EH (cell line): ENCODE measurements at places on chromosomes 4 and X.

- no peak for DNase-seq
Observed at GRCh38 chr4:169340834-169341233, 70.1 kb upstream of the SH3RF1 start.

DNA sequence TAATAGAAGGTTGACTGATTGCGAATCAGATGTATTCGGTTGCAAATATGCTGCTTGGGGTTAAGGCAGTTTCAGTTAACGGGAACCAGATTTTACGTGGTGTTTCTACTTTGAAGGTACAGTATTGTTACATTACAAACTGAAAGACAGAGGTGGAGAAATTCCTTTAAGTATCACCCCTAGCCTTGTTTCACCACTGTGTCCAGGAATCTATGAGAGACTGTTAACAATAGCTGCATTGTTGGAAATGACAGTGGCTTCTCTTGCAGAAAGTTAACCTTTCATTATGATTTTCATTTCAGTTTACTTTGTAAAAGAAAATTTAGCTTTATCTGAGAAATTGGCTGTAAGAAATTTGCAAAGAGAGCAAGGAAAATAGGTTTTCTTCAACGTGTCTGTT is 2.6 kb downstream of the CDKL5 start:
- DNase-seq, result no peak

GRCh38 chr4:55758066-55758465 is 61.5 kb upstream of the EXOC1L start:
- DNase-seq, result no peak

- peak; percentile 66 for DNase-seq
Observed at GRCh38 chr4:2261110-2261852, 628 bp downstream of the MXD4 start.

- no peak for DNase-seq
Observed at GRCh38 chrX:27797575-27797974, 10.2 kb upstream of the MAGEB10 start.

DNA sequence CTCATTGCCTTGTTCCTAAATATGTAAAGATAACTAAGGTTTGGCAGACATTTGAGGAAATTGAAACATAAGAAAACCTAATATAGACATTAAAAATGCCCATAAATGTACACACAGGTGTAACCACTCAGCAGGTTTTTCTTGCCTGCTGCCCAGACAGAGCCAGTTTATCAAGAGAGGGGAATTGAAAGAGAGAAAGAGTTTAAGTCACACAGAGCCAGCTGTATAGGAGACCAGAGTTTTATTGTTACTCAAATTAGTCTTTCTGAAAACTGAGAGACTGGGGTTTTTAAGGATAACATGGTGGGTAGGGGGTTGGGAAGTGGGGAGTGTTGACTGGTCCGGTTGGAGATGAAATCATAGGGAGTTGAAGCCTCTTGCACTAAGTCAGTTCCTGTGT is 119.0 kb downstream of the CFAP299 start:
- no peak for DNase-seq

- no peak for DNase-seq
Observed at GRCh38 chr4:59484944-59485343, 1715.2 kb upstream of the ADGRL3 start.

- peak; percentile 14 for DNase-seq
Observed at GRCh38 chr4:74014332-74014731, 15.9 kb upstream of the CXCL5 start.

- DNase-seq, result no peak
Observed at GRCh38 chr4:109989044-109989443, 76.4 kb downstream of the EGF start.

GRCh38 chrX:20265726-20266681 is 705 bp downstream of the RPS6KA3 start:
- peak; percentile 29 for DNase-seq

DNA sequence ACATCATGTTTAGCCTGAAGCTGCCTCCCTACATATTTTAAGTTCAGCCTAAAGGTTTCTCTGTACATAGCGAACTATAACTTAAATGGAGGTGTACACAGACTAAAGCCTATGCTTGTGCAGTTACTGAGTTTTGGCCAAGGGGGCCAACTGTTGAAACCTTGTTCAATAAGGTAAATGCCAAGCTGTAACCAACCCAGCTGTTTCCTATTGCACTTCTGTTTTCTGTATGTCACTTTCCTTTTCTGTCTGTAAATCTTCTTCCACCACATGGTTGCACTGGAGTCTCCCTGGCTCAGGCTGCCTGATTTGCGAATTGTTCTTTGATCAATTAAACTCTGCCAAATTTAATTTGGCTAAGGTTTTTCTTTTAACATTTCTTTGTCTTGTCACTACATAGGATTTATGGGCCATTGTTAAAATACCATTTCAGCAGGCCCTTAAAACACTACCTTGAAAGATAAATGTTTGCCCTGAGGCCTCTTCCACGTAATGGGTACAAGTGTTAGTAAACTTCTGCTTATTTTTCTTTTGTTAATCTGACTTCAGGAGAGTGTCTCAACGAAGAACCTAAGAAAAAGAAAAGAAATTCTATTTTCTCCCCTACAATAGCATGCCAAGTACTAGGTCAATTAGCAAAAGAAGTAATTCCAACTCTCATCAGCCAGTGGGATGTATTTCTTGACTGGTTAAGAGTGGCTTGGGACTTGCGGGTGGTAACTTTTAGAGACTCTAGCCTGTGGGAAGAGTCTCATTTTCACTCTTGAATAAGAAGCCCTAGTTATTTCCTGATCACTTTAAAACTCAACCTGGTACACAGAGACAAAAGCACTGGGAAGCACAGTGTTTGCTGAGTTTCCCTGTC is 45.7 kb upstream of the PRSS12 start:
- DNase-seq, result no peak

- DNase-seq, result no peak
Observed at GRCh38 chrX:48022100-48022499, 15.3 kb downstream of the SPACA5 start.

- peak; percentile 82 for DNase-seq
Observed at GRCh38 chr4:48269861-48270522, 354 bp upstream of the TEC start.

- no peak for DNase-seq
Observed at GRCh38 chr4:8229331-8229975, 30.4 kb downstream of the SH3TC1 start.

DNA sequence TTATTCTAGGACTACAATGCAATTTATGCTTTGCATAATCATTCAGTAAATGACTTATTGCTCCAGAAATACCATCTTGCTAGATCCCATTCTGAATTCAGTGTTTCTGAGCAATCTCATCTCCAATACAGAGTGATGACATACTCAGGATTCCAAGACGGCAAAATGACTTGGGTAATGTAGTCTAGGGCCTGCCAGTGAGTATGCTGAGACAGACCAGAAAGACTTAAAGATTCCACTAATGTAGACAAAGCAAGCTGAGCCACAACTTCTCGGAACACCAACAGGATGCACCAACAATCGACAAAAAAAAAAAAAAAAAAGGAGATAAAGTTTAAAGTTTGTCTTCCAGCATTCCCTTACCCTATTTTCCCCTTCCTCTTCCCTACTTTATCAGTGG is 919 bp upstream of the SEC24B start:
- peak; percentile 78 for DNase-seq

DNA sequence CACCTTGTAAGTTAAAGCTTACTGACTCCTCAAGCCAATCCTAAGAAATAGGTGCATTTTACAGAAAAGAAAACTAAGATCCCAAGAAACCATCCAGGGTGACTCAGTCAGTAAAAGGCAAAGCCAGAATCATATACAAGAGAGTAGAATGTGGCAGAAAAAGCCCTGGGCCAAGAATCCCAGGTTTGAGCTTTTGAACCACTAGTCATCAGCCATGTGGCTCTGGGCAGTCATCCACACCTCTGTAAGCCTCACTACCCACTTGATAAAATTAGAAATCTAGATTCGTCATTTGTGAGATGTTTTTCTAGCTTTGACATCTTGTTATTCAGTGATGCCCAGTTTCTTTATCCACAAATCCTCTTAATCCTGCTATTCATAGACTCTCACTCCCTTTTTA is 122.2 kb upstream of the PDE5A start:
- DNase-seq, result peak; percentile 73

GRCh38 chrX:77975755-77976154 is 6.3 kb upstream of the PGAM4 start:
- no peak for DNase-seq

DNA sequence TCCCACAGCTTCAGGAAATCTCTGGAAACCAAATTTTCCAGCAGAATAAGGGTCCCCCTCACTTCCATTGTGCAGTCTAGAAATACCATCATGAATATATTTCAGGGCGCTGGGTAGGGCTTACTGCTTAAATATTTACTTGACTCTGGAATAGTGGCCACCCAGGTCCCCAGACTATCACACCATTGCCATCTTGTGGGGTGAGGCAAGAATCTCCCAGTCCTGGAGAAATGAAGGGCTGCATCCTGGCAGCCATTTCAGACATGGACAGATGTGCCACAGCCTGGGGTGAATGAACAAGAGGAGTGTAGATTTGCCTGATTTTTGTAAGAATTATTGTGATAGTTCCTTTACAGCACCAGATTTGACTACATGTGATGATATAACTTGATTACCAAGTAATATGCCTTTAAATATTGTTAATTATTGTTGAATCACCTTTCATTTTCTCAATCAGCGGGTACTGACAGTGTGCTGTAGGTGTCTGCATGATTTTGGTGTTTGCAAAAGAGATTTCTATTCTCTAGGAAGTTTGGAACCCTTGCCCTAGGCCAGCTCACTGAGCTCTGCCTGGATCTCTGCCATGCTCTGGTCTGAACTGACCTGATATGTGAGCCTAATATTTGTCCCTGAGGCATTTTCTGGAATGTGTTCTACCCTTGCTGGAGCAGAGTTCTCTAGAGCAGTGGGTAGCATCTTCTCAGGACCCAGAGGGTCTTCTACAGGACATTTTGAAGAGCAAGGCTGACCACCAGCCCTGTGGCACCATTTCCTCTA is 183.4 kb downstream of the KIT start:
- DNase-seq, result peak; percentile 71

DNA sequence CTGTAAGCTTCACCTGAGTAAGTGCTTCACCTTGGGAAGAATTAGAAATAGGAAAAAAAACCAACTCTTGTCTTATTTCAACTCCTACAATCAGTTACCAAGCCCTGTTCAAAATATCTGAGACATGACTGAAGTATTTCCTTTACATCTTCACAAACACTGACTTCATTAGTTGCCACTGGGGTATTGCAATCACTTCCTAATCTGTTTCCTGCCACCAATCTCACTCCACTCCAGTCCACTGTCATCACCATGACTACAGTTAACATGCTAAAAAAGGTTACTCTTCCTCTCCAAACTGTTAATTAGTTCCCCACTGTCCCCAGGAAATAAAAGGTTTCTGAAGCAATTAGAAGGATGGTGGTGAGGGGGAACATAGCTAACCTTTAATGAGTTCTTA is 3.3 kb upstream of the SUPT20HL1 start:
- DNase-seq, result peak; percentile 58

GRCh38 chrX:111823128-111823527 is 52.9 kb upstream of the TRPC5OS start:
- DNase-seq, result no peak

DNA sequence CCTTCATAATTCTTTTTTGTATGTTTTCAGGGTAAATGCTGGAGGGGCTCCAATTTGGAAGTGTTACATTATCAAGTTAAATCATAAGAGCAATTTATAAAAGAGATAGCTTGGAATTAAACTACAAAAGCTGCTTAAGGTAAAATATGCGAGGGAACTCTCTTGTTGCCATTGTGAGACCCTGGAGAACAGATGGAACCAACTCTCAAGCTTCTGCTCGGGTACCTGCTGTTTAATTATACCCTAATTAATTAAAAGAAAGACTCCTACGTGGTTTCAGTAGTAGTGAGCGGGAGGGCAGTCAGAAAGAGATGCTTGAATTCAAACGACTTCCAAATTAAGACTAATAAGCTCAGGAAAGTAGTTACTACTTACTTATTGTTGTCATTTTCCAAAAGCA is 313.1 kb upstream of the TACR3 start:
- DNase-seq, result no peak

GRCh38 chr4:6426571-6427438 is 45.6 kb downstream of the PPP2R2C start:
- DNase-seq, result no peak

DNA sequence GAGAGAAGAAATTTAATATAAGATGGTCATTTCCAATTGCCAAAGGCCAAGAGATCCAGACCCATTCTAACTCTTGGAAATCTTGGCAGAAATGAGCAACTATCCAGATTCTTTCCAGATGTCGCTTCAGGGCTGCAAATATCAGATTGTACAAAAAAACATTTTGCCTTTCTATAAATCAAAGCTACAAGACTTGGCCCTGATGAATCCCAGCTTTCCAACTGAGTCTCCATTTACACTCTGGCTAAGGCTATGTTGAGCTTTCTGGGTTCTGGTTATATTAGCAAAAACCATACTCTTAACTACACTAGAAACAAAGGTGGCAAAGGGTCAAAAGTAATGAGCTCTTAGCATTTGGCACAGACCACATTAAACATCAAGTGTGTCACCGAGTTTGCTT is 345.8 kb downstream of the OPHN1 start:
- no peak for DNase-seq
